ENCODE measurements at places on chromosomes 4 and X. TPM values are rescaled to one million over a fixed set of nuclear protein-coding genes. Genes with fewer than 3 reads are reported as not detected.

Gene LDOC1
- total RNA-seq: 14.4 TPM

Gene GAK
- 206 TPM for total RNA-seq

Gene USP17L12
- total RNA-seq: not detected

GRCh38 chr4:25834411-25835107, 28.2 kb downstream of the SEL1L3 start:
- DNase-seq: no peak
- no peak overlapping the region for H3K27ac ChIP-seq
- no peaks in the 10 kb centered on the region for H3K36me3 ChIP-seq

- H3K36me3 ChIP-seq: no peaks in the 10 kb centered on the region
- H3K27ac ChIP-seq: no peak overlapping the region
- no peak for DNase-seq
- no peaks in the 10 kb centered on the region for H3K4me1 ChIP-seq
- H3K4me3 ChIP-seq: no peak overlapping the region
These were observed 75.4 kb downstream of the ENOX2 start for GRCh38 chrX:130827648-130828047.

GRCh38 chr4:3656416-3657356, 109.5 kb upstream of the ADRA2C start:
- H3K4me1 ChIP-seq: no peaks in the 10 kb centered on the region
- H3K27me3 ChIP-seq: no peaks in the 10 kb centered on the region
- H3K36me3 ChIP-seq: no peaks in the 10 kb centered on the region
- DNase-seq: no peak
- H3K4me3 ChIP-seq: no peak overlapping the region

GRCh38 chr4:52869656-52870055, 7.5 kb downstream of the RASL11B start:
- no peak overlapping the region for H3K4me3 ChIP-seq
- no peaks in the 10 kb centered on the region for H3K4me1 ChIP-seq
- H3K27me3 ChIP-seq: no peaks in the 10 kb centered on the region
- H3K27ac ChIP-seq: no peak overlapping the region
- no peaks in the 10 kb centered on the region for H3K36me3 ChIP-seq
